ENCODE measurements at places on chromosomes 2 and 18.
A peak's percentile ranks its signal among the peaks of the same experiment; 100 is the strongest.

DNA sequence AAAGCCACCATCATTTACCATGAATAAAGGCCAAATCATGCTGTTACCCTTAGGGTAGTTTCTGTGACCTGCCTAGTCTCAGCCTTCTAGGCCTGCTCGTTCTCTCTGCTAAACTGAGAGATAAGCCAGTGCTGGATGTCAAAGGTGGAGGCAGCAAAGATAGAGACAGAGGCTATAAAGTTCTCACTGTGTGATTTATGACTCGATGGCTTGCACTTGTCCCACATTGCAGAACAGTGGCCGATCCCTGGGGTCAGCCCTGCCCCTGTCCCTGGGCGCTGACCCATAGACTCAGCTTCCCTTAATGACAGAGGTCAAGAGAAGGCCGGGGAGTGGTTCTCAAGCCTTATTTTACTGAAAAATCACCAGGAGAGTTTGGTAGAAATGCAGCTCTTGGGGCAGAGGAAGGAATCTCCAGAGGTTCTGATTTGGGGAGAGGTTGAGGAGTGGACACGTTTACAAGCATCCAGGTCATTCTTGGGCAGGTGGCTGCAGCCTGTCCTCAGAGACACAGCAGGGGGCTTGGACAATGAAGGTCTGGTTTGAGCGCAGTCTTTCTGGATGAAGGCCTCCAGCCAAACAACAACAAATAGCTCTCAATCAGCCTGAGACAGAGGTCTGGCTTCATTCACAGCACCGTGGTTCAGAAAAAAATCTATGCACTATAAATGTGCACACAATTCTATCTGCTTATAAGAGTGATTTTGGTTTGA is 143.5 kb downstream of the ACKR3 start:
- DNase-seq, result no peak

DNA sequence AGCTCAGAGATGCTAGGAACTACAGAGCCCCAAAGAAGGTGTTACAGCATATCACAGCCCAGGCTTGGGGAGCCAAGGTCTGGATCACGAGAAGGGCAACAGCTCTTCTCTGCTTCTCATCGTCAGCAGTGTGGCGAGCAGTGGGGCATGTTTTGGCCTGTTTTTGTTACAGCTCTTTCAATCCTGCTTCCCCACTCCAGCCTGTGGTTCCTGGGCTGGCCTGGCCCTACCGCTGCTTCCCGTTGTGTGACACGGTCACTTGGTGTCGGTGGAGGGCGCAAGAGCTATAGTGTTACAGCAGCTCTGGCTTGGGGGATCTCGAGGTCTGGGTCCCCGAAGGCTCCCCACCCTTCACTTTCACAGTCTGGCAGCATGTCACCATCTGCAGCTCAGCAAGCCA is 870.2 kb downstream of the CBLN2 start:
- DNase-seq, result no peak

DNA sequence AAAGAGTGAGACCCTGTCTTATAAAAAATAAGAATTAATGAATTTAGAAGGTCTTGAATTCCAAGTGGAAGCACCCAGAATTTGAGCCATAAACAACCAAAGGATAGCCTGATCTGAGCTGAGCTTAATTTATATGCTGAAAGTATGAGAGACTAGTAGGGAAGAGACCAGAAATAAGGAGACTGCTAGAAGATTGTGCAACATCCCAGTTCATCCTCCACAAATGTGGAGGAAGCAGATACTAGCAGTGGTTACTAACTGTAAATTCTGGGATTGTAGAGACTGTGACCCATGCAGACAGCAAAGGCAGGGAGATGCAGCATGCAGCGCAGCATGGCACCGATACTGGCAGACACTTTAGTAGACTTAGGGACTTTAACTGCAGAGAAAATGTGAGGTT is 1.5 kb upstream of the SULT1C2 start:
- no peak for DNase-seq

DNA sequence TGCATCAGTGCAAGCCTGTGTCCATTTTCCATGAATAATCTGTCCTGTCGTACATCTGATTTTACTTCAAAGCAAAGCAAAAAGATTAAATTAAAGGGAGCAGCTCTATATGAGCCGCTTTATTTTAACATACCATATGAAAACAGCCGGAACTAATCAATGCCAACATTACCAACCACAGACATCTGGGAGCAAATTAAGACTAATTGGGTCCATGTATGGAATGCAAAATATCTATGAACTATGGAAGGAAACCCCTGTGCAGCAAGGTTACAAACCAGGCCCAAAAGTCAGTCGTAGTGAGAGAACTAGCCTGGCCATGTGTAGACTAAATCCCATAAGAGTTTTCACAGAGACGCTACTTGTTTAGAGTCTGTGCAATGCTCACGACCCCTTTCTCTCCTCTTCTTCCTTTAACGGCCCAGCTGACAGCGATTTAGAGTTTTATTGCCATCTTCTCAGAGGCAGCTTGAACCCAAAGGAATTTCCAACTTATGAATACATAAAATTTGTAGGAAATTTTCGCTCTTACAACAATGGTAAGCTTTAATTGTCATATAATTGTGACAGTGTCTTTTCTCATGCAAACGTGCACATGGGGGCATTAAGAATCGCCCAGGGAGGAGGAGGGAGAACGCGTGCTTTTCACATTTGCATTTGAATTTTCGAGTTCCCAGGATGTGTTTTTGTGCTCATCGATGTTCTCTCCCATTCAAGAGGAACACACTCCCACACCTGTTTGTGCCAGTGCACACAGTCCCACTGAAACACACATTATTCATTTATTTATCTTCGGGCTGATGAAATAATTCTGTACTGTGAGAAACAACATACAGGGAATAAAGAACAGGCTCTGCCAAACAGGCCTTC is 52.9 kb upstream of the RPL31 start:
- no peak for DNase-seq

- DNase-seq, result peak; percentile 85
Observed at GRCh38 chr2:191247381-191248057, 2.3 kb downstream of the MYO1B start.

DNA sequence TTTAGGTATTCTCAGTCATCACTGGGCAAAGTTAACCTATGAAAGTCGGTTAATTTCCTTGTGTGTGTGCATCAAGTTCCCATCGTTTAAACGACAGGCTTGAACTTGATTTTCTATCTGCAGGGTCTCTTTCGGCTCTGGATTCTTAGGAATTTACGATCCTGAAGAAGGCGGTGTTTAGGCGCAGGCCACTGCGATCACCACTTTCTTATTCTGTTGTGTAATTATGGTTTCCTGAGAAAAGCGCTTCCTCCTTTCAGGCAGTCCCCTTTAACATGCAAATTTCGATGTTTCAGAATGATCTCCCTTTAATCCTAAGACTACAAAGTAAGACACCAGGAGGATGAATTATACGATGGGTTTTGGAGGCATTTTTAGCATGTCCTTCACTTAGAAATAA is 27.9 kb upstream of the MBP start:
- no peak for DNase-seq

DNA sequence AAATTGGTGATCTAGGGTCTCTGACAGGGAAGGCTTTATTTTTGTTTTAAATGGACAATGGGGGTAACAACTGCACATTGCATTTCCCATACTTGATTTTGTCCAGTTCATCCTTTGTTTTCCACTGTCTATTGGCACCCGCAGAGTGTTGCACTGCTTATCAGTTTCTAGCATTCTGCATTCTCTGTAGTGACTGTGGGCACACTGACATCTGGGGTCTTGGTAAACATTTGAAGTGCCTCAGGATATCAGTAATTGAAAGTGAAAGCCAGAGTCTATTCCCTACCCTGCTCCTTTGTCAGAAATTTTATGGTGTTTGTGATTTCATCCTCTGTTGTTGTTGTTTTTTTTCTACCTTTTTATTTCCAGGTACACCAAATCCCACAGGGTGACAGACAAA is 132.1 kb upstream of the EPC2 start:
- no peak for DNase-seq

DNA sequence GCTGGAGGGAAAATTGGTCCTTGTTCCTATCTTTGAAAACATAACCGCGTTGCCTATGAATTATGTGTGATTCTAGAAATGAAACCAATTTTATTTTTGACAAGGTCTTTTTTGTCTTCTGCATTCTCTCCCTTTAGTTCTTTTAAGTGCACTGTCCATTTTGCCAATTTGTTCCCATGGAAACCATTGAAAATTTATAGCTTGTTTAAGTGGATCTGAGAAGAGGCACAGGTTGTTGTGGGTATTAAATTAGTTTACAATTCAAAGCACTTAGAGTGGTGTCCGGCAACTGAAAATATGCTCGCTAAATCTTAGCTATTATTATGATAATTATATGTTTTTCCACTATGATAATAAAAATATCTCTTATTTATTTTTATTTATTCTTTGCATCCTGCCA is 107.5 kb upstream of the FSHR start:
- peak; percentile 66 for DNase-seq

DNA sequence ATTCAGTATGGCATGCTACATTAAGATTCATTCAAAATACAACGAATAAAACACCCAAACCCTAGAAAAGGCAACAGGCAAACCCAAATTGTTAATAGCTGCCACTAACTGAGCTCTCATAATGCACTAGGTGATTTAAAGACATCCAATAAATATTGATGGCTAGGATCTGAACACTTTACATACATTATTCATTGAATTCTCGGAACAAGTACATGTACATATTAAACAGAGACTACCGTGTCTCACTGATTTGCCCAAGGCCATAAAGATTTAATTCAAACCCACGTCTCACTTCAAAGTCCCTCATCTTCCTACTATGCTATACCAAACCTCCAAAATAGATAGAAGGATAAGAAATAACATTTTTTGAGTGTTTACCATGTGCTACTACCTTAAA is 42.1 kb downstream of the THOC1 start:
- no peak for DNase-seq

GRCh38 chr2:226655871-226656270 is 143.7 kb downstream of the IRS1 start:
- DNase-seq, result no peak

DNA sequence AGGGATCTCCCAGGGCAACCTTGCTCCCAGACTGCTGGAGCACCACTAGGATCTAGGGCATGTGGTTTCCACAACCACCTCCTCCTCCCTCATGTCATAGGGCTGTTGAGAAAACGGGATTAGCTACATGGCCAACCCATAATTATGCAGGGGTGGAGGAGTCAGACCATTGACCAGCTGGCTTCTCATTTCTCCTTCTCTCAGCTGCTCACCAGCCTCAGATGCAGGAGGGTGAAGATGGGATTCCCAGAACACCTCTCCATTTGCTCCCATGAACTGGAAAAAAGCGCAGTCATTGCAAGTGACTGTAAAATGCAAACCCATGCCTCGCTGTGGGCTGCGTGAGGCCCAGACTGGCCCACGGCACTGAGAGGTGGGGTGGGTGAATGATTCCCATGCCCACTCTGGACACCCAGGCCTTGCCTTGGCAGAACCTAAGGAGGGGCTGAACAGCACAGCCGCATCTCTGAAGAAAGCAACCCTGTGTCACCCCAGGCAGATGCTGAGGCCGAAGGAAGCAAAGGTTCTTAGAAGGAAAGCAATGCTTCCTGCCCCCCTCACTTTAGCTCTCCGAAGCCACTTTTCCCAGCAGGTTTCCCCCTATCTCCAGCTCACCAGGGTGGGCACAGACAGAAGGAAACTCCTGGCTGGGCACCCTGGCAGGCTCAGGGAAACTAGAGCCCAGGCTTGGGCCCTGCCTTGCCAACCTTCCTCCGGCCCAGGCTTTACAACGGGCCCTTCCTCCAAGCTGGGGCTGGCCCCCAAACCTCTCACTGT is 69.6 kb upstream of the RTN4 start:
- DNase-seq, result peak; percentile 51

DNA sequence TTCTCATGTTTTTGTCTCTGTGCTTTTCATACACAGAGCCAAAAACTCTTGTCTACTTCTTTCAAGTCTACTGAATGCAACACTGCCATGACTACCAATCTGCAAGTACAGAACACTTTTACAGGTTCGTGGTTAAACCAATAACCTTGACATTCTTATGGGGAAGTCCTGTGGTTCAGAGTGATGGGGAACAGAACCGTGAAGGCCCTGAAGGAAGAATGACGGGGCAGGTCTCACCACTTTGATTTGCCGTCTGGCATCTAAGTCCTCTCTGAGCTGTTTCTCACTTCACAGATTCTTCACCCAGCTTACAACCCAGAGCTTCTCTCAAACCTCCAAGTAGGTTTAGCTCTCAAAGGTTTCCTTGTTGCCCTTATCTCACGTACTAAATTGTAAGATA is 117.5 kb upstream of the SNTG2 start:
- DNase-seq, result no peak

GRCh38 chr18:9735879-9736278 is 27.8 kb downstream of the RAB31 start:
- DNase-seq, result no peak

GRCh38 chr2:46142546-46143428 is 154.4 kb upstream of the EPAS1 start:
- no peak for DNase-seq

- peak; percentile 22 for DNase-seq
Observed at GRCh38 chr2:215498431-215498830, 62.6 kb upstream of the FN1 start.

GRCh38 chr2:24779116-24779515 is 14.1 kb downstream of the PTRHD1 start:
- DNase-seq, result no peak

DNA sequence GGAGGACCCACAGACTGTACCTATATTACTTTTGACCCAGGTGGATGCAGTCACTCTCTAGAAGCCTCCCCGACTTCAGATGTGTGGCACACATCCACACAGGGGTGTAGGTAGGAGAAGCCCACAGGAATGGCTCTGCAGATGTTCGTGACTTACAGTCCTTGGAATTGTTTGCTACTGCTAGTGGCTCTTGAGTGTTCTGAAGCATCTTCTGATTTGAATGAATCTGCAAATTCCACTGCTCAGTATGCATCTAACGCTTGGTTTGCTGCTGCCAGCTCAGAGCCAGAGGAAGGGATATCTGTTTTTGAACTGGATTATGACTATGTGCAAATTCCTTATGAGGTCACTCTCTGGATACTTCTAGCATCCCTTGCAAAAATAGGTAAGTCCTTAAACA is 605 bp downstream of the SLC9A4 start:
- DNase-seq, result no peak

GRCh38 chr2:105522645-105523044 is 123.8 kb upstream of the FHL2 start:
- no peak for DNase-seq

DNA sequence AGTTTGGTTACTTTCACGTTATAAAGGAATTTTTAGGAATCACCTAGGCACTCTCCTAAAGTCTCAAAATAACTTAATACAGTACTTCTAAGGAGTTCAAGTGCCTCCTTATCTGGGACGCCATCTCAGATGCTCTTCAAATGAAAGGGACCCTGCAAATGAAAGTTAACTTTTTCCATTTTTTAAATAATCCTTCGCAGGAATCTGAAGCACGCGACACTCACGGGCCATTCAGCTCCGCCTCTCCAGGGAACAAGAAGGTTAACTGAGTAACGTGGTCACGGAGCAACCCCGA is 537 bp upstream of the ZC3H15 start:
- DNase-seq, result no peak

- DNase-seq, result no peak
Observed at GRCh38 chr2:165743442-165743841, 50.6 kb downstream of the GALNT3 start.

All from SK-N-DZ (cell line).